ENCODE measurements at places on chromosomes 5 and 9.

- no peak for DNase-seq
Measured at GRCh38 chr5:176979669-176980068, 26.9 kb downstream of the UIMC1 start.

DNA sequence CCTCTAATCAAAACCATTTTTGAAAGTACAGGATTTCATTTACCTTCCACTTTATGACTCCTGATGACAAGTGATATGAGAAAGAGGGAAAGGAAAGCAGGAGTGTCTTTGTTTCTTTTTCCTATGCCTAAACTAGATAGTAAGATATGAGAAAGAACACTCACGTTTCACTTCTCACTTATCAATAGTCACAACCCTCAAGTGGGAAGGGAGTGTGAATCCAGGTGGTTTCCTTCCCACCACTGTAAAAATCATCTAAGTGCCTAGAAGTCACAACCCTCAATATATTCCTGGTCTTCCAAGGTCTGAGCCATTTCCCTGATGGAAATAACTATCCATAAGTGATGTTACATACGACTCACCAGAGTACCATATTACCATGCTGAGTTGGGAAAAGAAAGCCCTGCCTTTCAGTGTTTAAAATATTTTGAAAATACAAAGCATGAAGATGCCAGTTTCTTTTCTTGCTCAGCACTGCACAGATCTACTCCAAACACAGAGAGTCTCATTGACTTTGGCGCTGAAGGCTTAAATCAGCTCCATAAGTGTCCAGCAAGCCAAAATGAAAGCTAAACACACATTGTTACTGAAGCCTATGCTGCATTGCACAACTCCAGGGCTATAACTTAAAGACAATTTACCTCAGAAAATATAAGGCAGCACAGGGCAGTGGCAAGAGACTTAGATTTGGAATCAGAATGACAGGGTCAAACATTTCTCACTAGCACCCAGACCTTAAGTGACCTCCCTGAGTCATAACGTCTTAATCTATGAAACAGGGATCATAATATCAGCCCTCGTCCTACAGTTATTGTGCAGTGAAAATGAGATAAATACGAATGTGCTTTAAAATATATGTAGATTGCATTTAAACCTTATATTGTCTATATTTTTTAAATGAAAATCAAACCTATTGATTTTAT is 301.2 kb downstream of the KIAA0825 start:
- DNase-seq: no peak

GRCh38 chr9:135008416-135008815 is 79.1 kb upstream of the OLFM1 start:
- no peak for DNase-seq

DNA sequence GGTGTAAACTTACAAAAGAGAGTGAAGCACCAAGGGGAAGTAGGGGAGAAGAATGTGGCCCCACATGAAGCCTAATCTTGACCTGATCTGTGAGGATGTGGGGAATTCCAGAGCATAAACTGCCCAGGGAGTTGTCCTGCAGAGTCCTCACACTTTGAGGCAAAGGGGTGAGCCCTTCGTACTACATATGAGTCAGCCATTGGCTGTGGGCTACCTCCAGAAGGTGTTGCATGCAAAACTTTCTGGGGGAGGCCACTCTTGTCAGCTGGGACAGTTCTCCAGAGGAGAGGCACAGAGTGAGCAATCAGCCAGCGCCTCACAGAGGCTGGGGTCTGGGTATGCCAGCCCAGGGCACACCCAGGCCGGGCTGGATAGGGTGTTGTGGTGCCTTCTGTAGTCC is 98.1 kb upstream of the NMUR2 start:
- DNase-seq: no peak

DNA sequence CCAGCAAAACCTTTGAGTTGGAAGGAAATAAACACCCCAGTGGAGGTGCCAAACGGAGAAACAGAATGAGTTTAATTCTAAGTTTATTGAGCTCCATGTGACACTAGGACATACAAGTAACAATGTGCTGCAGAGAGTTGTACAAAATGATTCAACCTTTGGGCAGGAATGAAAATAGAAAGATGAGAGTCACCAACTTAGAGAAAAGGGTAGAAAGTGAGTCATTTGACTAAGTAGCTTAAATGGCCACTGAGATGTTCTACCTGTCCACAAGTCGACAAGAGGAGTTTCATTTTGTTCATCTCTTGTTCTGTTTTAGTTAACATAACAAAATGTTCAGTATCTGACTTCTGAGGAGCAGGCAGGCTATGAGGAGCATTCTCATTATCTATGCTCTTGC is 284.7 kb downstream of the NR2F1-AS1 start:
- no peak for DNase-seq

Measured in stimulated activated CD4-positive, alpha-beta T cell treated with anti-CD3 and anti-CD28 coated beads, Interleukin-4, amount 100 ng/mL, for 24 hours (primary cell).